ENCODE measurements at places on chromosomes 13 and 19.
A peak's percentile ranks its signal among the peaks of the same experiment; 100 is the strongest.

- no peak for DNase-seq
Observed at GRCh38 chr13:102903659-102904407, 58.0 kb downstream of the ERCC5 start.

DNA sequence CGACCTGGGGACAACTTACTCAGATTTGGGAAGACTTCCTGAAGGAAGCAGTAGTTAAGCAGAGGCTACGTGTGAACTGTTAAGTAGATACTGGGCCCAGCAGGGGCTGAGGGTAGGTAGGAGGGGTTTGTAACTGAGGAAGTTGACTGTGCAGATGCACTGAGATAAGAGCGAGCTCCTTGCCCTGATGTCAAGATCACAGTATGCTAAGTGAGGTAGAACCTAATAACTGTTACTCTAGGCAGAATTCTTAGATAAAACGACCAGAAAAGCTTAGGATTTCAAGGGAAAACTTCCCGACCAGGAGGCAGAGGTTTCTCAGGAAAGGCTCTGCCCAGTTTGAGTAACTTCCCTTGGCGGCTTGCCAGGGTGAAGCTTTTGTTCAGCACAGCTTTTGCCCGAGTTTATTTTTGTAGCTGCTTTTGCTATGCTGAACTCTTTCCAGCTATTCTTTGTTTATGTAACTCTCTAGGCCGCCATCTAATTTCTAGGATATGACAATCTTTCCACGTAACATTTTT lies 632.1 kb downstream of the DIAPH3 start:
- peak; percentile 55 for DNase-seq

DNA sequence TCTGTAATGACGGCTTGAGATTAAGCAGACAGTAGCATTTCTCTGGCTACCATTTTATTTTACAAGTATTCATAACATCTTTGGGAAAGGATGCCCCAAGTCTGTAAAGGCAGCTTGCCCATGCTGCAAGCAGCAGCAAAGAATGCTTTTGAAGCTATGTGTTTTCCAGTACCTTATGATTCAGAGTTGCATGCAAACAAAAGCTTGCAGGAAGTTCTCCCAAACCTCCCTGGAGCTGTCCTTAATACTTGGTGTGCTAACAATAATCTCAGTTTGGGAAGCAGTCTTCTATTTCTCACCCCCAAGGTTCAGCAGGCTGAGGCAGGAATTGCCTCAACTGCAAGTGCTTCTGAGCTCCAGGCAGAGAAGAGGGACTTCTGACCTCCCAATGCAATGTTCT lies 60.8 kb downstream of the CCNA1 start:
- no peak for DNase-seq

DNA sequence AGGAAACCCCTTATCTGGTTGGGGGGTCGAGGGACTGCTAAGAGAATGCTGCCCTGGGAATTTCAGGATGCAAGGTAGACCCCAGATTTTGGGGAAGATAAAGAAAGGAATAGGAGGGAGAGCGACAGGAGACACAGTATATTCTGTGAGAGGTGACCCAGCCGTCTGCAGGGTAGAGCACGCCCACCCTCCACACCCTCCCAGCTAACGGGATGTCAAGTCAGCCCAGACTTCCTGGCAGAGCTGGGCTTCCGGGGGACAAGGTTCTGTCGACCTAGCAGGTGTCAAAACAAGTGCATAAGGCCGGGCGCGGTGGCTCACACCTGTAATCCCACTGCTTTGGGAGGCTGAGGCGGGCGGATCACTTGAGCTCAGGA lies 695 bp upstream of the PRR36 start:
- no peak for DNase-seq

- peak; percentile 63 for DNase-seq
Observed at GRCh38 chr13:51286135-51287002, 53.1 kb upstream of the SERPINE3 start.

- peak; percentile 85 for DNase-seq
Observed at GRCh38 chr19:8342684-8343482, at the start of gene KANK3. Gene KANK3, minus strand, starts transcription at chr19:8343262. Its CDS starts 5,434 bp downstream, at chr19:8337828.
